ENCODE measurements at places on chromosomes 4 and X.

DNA sequence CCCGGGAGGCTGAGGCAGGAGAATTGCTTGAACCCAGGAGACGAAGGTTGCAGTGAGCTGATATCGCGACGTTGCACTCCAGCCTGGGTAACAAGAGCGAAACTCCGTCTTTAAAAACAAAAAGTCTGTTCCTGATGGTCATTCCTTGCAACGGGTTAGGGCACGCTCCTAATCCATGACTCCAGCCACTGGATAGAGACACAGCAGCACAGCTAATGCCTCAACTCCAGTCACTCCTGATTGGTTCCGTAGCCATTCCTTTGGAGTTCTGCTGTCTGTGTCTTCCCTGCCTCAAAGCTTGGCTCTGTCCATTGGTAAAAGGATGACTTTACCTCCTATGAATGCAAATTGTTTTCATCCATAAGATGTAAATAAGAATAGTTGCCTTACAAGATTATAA is 44.3 kb upstream of the FAM9A start:
- no peak for DNase-seq

- DNase-seq, result no peak
Measured at GRCh38 chr4:69697536-69698242, 44.6 kb upstream of the UGT2A1 start.

DNA sequence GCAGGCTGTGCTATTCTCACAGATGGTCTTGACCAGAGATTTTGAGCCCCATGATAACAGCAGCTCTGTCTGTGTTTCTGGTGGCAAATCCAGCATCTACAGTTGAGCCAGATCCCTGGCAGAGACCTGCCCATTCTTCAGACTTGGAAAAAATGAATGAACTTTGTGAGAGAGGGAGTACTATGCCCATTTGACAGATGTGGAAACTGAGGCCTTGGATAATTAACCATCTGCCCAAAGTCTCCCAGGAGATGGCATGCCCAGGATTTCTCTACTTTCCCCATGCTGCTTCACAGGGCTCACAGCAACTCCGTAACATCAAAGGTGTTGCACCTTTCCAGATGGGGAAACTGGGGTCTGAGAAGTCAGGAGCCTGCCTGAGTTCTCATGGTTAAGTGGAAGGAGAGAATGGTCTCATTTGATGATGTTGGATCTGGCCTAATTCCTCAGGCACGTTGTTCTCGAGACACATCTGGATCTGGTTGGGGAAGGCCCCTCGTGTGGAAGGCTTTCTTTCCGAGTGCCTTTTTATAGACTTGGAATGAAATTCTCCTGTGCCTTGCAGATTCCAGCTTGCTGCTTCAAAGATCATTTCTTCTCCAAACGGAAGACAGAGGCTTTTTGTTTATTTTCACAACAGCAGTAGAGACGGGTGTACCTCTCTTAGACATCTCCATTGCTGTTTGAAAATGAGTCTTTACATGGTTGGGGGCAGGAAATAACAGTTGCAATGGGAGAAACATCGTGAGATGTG is 73.3 kb upstream of the STX18 start:
- DNase-seq, result peak; percentile 75

GRCh38 chrX:1591863-1592469 is 562 bp downstream of the AKAP17A start:
- DNase-seq, result peak; percentile 59

DNA sequence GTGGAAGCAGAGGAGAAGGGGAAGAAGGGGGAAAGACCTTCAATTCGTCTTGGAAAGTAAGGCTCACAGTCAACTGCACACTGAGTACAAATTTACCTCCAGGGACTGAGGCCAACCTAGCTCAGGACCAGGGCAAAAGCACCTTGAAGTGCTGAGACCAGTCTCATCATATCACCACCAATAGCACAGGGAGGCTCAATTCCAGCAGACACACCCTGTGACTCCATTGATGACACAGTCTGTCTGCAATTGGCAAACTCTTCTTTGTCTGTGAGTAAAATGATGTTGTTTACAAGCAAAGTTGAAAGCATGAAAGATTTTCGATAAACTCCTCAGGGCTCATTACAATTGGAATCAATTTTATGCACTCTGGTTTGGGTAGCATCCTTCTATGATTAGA is 32.3 kb downstream of the TRIML1 start:
- no peak for DNase-seq

DNA sequence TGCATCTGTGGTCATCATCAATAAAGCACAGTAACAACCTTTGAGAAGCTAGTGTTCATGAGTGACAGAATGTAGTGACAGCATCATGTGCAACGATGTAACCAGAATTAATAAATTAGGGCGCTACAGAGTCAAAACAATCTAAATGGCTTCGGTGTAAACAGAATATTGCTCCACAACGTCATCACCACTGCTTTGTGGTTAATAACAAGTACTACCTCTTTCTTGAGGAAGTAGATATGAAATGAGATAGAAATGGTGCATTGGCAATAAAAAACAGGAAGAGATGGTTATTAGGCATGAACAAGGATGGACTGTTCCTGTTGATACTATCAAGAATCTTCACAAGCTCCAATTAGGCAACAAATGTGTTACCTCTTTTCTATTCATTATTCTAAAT is 8.7 kb upstream of the PDHA2 start:
- DNase-seq, result no peak

DNA sequence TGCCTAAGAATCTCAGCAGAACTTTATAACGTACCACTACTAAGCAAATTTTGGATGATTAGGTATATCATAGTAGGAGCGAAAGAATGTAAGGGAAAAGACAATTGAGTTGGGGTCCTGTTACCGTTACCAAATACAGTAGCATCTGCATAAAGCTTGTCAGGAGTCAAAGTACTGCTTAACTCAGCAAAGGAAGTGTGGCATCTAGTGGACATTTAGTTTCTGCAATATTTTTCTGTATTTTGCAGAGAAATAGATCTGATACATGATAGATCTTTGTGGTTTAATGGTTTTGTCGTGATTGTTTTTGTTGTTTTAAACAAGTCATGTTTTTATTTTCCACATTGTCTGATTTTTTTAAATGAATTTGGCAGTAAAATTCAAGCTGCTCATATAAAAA is 81.0 kb upstream of the SMARCAD1 start:
- peak; percentile 2 for DNase-seq

- no peak for DNase-seq
Measured at GRCh38 chr4:15883610-15884243, 54.8 kb downstream of the FGFBP1 start.

- DNase-seq, result no peak
Measured at GRCh38 chr4:98958065-98958464, 29.1 kb upstream of the EIF4E start.

DNA sequence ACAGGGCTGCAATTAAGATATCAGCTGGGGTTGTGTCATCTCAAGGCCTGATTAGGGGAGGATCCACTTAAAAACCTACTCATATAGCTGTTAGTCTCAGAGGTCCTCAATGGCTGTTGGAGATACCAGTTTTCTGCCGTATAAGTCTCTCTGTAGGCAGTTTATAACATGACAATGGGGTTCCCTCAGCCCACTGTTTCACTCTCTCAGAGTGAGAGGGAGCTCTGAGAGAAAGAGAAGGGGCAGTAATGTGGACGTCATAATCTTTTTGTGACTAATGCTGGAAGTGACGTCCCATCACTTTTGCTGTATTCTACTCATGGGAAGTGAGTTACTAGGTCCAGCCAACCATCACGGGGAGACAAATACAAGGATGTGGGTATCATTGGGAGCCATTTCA is 70.3 kb downstream of the STIM2 start:
- DNase-seq, result no peak

DNA sequence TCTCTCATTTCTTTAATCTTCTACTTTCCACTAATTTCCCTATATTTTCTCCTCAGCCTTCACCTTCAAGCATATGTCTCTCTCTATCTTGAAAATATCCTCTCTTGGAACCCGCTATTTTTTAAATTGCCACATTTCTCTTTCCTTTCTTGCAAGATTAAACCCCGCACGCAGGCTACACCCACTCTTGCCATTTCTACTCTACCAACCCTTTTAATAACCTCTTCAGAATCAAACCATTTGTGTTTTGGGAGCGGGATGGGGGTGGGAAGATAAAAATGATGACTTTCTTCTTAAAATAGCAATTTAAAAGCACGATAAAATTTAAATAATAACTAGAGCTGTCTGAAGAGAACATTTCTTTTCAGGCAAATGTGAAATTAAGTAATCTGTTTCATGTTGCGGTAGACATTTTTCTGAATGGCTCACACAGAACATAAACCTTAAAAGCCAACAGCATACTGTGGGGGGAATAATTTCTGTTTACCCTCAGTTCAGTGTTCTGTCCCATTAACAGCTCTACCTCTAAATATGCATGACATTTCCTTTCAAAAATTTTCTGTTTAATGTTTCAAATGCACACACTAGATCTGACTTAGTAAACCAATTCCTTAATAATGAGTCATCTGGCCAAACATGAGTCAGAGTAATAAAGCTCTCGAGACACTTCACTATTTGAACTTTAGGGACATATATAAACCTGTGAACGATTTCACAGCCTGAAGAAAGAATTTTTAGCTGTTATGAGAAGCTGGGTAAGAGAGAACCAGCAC is 20.5 kb downstream of the ARSJ start:
- DNase-seq, result peak; percentile 88

- DNase-seq, result no peak
Measured at GRCh38 chr4:153521999-153522801, 56.0 kb downstream of the TMEM131L start.

GRCh38 chr4:16827045-16827444 is 71.4 kb downstream of the LDB2 start:
- DNase-seq, result no peak

DNA sequence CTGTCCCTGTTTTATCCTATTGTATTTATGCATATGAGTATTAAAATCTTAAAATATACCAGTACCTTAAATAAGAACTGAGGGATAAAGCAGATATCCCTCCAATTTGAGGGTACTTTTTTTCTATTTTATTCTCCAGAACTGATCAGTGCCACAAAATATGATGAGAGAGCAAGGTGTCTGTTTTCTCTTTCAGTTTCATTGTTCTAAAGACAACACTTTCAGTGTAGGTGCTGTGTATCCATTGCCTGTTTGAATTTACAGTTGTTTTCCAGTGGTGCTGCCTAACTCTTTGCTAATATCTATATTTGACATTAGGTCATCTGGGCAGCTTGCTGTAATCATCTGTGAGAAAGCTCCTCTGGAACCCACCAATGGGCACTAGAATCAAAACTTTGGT is 394.7 kb downstream of the IL1RAPL1 start:
- no peak for DNase-seq

GRCh38 chr4:15729910-15730533 is 27.2 kb downstream of the BST1 start:
- peak; percentile 62 for DNase-seq

- DNase-seq, result no peak
Measured at GRCh38 chr4:48187813-48188212, 53.8 kb upstream of the TXK start.

GRCh38 chr4:17762726-17763125 is 18.7 kb downstream of the FAM184B start:
- peak; percentile 59 for DNase-seq

GRCh38 chr4:90486346-90486745 is 359.2 kb downstream of the CCSER1 start:
- DNase-seq, result no peak

DNA sequence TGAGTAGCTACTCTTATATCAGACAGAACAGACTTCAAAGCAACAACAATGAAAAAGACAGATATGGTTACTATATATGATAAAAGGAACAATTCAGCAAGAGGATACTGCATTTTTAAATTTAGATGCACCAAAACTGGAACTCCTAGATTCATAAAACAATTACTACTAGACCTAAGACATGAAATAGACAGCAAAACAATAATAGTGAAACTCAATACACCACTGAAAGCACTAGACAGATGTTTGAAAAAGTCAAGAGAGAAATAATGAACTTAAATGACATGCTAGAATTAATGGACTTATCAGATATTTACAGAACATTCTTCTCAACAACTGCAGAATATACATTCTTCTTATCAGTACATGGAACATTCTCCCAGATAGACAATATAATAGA is 99.5 kb upstream of the ITM2A start:
- no peak for DNase-seq

GRCh38 chr4:144634978-144635747 is 10.8 kb upstream of the HHIP start:
- DNase-seq, result no peak

All from GM23248 (cell line).